Large intestine (tissue), 12 donors: ENCODE measurements at places on chromosomes 11 and 22.

- DNase-seq = no peak
- no peak overlapping the region for H3K4me3 ChIP-seq
- H3K27ac ChIP-seq = no peak overlapping the region
- H3K36me3 ChIP-seq = peaks cover 13% of the 10 kb centered on the region
- H3K27me3 ChIP-seq = peaks cover 33% of the 10 kb centered on the region
These were observed 6.3 kb downstream of the CABP7 start for GRCh38 chr22:29726106-29726505.

- H3K4me3 ChIP-seq = no peak overlapping the region
- no peaks in the 10 kb centered on the region for H3K36me3 ChIP-seq
- DNase-seq = peak; percentile 30
- H3K4me1 ChIP-seq = peaks cover 39% of the 10 kb centered on the region
These were observed 59.4 kb downstream of the MICAL2 start for GRCh38 chr11:12169822-12170221.

- H3K27ac ChIP-seq = no peak overlapping the region
- no peaks in the 10 kb centered on the region for H3K4me1 ChIP-seq
- no peak overlapping the region for H3K4me3 ChIP-seq
- DNase-seq = no peak
These were observed 179.4 kb upstream of the SNX19 start for GRCh38 chr11:131095511-131096185.

- no peaks in the 10 kb centered on the region for H3K4me1 ChIP-seq
- no peak overlapping the region for H3K27ac ChIP-seq
- H3K36me3 ChIP-seq = no peaks in the 10 kb centered on the region
- H3K27me3 ChIP-seq = no peaks in the 10 kb centered on the region
These were observed 836.4 kb downstream of the TBC1D22A start for GRCh38 chr22:47598864-47599263.

GRCh38 chr22:44143579-44143978 lies 37.1 kb upstream of the PARVG start:
- H3K36me3 ChIP-seq = no peaks in the 10 kb centered on the region
- no peak overlapping the region for H3K4me3 ChIP-seq
- no peak for DNase-seq
- no peaks in the 10 kb centered on the region for H3K4me1 ChIP-seq

DNA sequence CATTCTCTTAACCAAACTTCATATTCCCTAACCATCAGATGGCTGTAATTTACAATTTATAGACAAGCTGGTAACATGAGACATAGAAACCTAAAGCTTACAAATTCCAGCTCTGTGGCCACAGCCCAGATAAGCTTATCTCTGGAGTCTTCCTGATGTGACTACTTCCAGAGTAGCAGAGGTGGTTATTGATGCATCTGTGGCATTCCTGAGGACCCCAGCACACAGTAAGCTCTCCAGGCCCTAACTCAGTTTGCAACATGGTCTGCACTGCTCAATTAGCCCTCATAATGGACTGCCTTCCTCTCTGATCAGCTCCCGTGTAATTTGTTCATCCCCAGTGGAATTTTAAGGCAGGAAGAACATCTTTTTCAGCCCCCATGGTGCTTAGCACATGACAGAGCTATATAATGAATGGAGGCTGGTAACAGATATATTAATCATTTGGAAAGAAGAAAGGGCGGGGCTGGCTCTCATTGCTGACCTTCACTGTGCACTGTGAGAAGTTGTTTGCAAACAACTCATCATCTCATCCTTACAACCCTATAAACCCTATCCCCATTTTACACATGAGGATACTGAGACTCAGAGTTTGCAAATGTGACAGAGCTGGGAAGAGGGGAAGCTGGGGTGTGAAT lies 30.1 kb upstream of the KCNJ11 start:
- H3K27ac ChIP-seq = no peak overlapping the region
- H3K4me1 ChIP-seq = peaks cover 4% of the 10 kb centered on the region
- H3K27me3 ChIP-seq = peaks cover 2% of the 10 kb centered on the region
- H3K36me3 ChIP-seq = no peaks in the 10 kb centered on the region

- H3K27me3 ChIP-seq = no peaks in the 10 kb centered on the region
- H3K27ac ChIP-seq = no peak overlapping the region
- peaks cover 68% of the 10 kb centered on the region for H3K36me3 ChIP-seq
- no peak for DNase-seq
- H3K4me3 ChIP-seq = no peak overlapping the region
These were observed 82.4 kb downstream of the DGCR2 start for GRCh38 chr22:19039796-19040280.

DNA sequence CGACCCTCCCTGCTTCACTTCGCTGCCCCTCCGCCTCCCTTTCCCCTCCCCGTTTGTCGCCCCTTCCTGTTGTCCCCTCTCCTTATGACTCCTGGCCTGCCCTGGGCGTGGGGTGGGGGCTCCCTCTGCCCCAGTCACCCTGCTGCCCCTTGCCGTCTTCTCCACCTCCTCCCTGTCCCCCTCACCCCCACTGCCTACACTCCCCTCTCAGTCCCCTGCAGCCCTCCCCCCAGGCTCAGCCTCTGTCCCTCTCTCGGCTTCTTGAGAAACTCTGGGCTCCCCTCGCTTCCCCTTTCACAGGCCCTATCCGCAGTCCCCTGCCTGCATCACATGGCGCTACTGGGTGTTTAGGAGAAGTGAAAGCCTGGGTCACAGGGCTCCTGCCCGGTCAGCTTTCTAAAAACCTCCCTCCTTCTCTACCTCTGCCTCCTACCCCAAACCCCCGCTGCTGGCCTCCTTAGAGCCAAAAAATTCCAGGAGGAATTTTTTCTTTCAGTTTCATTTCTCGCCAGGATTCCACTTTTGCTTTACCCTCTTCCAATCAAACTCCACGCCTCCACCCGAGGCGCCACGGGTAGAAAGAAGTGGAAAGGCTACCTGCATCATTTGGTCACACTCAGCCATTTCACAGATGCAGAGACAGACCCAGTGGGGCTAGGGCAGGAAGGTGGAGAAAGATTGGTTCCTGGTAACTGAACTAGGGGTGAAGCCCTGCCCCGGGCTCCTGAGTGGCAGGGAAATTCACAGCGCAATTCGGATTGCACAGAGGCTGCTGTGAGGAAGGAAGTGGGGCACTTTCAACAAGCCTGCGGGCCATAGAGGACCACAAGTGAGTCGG lies at the start of gene SLC15A3:
SLC15A3 (minus strand) TSS at position 273 of the 838 bp plus-strand sequence. CDS start 625 bp downstream, outside the sequence.
- H3K27me3 ChIP-seq = peaks cover 28% of the 10 kb centered on the region
- peaks cover 7% of the 10 kb centered on the region for H3K4me1 ChIP-seq
- DNase-seq = no peak
- H3K36me3 ChIP-seq = no peaks in the 10 kb centered on the region
- H3K4me3 ChIP-seq = peak within 1 kb of the TSS; percentile 45

GRCh38 chr11:67024410-67024809 lies 1.5 kb downstream of the SYT12 start:
- peaks cover 37% of the 10 kb centered on the region for H3K27me3 ChIP-seq
- H3K36me3 ChIP-seq = no peaks in the 10 kb centered on the region
- DNase-seq = no peak
- H3K27ac ChIP-seq = no peak overlapping the region

DNA sequence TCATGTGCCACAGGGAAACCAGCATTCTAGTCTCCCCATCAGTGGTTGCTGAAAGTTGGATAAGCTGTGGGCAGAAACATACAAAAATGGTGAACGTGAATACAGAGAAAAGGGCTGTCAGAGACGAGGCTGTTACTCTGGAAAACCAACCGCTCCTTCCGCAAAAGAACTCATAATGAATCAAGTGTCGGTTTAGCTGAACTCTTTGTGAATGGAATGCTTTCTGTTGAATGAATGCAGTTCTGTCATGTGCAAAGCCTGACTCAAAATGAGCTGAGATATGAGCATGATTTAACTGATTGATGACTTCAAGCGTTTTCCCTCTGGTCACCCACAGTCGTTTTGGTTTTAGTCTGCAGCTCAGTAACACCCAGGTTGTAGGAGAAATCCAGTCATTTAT lies 298.3 kb downstream of the ETS1 start:
- H3K4me3 ChIP-seq = no peak overlapping the region
- H3K27ac ChIP-seq = no peak overlapping the region
- DNase-seq = no peak
- no peaks in the 10 kb centered on the region for H3K27me3 ChIP-seq
- no peaks in the 10 kb centered on the region for H3K36me3 ChIP-seq

GRCh38 chr11:117621226-117621625 lies 175.8 kb downstream of the DSCAML1 start:
- no peak for DNase-seq
- H3K27me3 ChIP-seq = no peaks in the 10 kb centered on the region
- no peak overlapping the region for H3K27ac ChIP-seq
- H3K4me3 ChIP-seq = no peak overlapping the region

GRCh38 chr11:71491940-71492339 lies 35.1 kb upstream of the KRTAP5-7 start:
- peaks cover 61% of the 10 kb centered on the region for H3K36me3 ChIP-seq
- no peak overlapping the region for H3K27ac ChIP-seq
- H3K4me1 ChIP-seq = no peaks in the 10 kb centered on the region
- H3K4me3 ChIP-seq = no peak overlapping the region

GRCh38 chr11:721741-722345 lies 15.8 kb downstream of the EPS8L2 start:
- H3K27ac ChIP-seq = peak overlapping the region; percentile 19
- H3K36me3 ChIP-seq = peaks cover 58% of the 10 kb centered on the region
- H3K27me3 ChIP-seq = peaks cover 35% of the 10 kb centered on the region
- peak; percentile 59 for DNase-seq
- peaks cover 52% of the 10 kb centered on the region for H3K4me1 ChIP-seq

GRCh38 chr22:45866126-45866645 lies 110.8 kb downstream of the WNT7B start:
- no peak overlapping the region for H3K27ac ChIP-seq
- H3K27me3 ChIP-seq = peaks cover 61% of the 10 kb centered on the region
- H3K4me1 ChIP-seq = peaks cover 3% of the 10 kb centered on the region
- H3K4me3 ChIP-seq = no peak overlapping the region
- H3K36me3 ChIP-seq = no peaks in the 10 kb centered on the region
- DNase-seq = no peak

DNA sequence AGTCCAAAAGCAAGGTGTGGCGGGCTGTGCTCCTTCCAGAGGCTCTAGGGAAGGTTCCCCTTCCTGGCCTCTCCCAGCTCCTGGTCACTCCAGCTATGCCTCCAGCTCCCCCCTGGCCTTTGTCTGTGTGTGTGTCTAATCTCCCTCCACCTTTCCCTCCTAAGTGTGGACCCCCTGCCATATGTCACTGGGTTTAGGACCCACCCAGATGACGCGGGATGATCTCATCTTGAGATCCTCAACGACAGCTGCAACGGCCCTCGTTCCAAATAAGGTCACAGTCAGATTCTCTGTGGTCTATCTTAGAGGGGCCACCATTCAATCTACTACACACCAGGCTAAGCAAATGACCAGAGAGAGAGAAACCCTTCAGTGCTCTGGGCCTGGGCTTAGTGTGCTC lies 107.9 kb downstream of the ARHGAP8 start:
- no peak overlapping the region for H3K4me3 ChIP-seq
- no peak overlapping the region for H3K27ac ChIP-seq
- DNase-seq = no peak
- no peaks in the 10 kb centered on the region for H3K27me3 ChIP-seq

- H3K36me3 ChIP-seq = peaks cover 17% of the 10 kb centered on the region
- no peak overlapping the region for H3K4me3 ChIP-seq
- peaks cover 34% of the 10 kb centered on the region for H3K4me1 ChIP-seq
- peaks cover 9% of the 10 kb centered on the region for H3K27me3 ChIP-seq
These were observed 2.8 kb downstream of the SIPA1 start for GRCh38 chr11:65640483-65641296.

DNA sequence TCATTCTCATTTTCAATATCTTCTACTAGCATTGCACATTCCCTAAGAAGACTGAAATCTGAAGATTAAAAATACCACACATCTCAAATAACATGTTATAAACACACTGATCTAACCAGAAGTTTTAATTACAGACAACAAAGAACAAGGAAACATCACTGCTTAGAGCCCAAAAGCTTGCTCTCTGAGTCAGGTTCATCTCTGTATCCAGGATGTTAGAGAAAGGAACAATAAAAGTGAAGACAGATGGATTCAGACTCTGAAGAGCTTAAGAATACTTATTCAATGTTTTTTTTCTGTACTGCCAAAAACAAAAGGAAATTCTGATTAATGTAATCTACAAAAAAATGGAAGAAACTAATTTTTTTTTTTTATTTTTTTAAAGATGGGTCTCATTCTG lies 16.5 kb downstream of the RDX start:
- no peak for DNase-seq
- H3K4me3 ChIP-seq = no peak overlapping the region
- H3K36me3 ChIP-seq = peaks cover 6% of the 10 kb centered on the region
- no peaks in the 10 kb centered on the region for H3K27me3 ChIP-seq

DNA sequence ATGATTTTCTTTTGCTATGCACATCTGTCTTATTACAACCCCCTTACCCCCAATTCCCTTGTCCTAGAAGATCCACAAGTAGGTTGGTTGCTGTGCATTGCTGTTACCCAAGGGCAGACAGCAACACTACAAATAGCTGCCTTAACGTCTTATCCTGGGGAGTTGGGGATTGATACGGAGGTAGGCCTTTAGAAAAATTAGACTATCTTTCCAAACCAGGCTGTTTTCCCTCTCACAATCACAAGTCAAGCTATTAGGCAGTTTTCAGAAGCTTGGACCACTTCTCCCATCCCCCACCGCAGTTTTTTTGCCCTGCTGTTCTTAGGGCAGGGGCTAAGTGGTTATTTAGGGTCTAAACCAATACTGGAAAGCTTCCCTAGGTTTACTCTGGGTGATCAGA lies 2.8 kb upstream of the PHLDB1 start:
- peaks cover 31% of the 10 kb centered on the region for H3K36me3 ChIP-seq
- peak overlapping the region; percentile 56 for H3K27ac ChIP-seq
- no peak for DNase-seq
- peaks cover 37% of the 10 kb centered on the region for H3K4me1 ChIP-seq
- peaks cover 26% of the 10 kb centered on the region for H3K27me3 ChIP-seq
- no peak overlapping the region for H3K4me3 ChIP-seq

DNA sequence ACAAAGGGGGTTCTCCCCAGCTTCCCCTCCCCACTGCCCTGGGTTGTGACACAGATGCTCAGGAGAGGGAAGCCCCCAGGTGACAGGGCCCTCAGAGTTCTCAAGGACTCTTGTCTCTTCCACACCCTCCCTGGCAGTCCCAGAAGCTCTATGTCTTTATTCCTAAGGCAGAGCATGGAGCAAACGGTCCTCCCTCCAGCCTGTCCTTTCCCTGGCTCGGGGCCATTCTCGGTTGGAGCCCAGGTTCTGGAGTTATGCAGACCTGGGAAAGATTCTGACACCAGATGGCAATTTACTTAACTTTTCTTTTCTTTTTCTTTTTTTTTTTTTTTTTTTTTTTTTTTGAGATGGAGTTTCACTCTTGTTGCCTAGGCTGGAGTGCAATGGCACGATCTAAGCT lies 186.6 kb downstream of the CEP164 start:
- DNase-seq = no peak
- H3K4me1 ChIP-seq = peaks cover 51% of the 10 kb centered on the region
- H3K27me3 ChIP-seq = no peaks in the 10 kb centered on the region
